ENCODE measurements at places on chromosomes 3 and 15.

DNA sequence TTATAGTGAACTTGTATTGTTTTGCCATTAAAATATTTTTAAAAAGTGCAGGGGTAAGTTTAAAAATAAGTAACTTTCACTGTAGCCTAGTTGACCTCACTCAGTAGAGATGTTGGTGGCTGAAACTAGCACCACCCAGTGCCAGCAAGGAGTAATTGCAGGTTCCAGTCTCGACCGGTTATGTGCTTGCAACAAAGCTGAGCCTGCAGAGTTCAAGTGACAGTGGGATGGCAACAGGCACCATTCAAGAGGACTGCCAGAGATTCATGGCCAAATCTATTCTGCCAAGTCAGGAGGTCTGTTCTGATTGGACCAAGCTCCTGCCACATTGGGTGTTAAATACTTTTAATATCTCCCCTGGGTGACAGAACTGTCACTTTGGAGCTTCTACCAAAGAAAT lies 2.7 kb downstream of the ADAMTS7 start:
- DNase-seq = peak; percentile 27

GRCh38 chr15:41698779-41699178 lies 38.6 kb downstream of the MGA start:
- DNase-seq = peak; percentile 63

GRCh38 chr3:51445544-51446280 lies 54.1 kb downstream of the DCAF1 start:
- no peak for DNase-seq

- peak; percentile 62 for DNase-seq
Measured at GRCh38 chr15:88454867-88455810, 12.0 kb downstream of the MRPL46 start.

GRCh38 chr3:156867174-156867573 lies 41.0 kb downstream of the LEKR1 start:
- DNase-seq = no peak

DNA sequence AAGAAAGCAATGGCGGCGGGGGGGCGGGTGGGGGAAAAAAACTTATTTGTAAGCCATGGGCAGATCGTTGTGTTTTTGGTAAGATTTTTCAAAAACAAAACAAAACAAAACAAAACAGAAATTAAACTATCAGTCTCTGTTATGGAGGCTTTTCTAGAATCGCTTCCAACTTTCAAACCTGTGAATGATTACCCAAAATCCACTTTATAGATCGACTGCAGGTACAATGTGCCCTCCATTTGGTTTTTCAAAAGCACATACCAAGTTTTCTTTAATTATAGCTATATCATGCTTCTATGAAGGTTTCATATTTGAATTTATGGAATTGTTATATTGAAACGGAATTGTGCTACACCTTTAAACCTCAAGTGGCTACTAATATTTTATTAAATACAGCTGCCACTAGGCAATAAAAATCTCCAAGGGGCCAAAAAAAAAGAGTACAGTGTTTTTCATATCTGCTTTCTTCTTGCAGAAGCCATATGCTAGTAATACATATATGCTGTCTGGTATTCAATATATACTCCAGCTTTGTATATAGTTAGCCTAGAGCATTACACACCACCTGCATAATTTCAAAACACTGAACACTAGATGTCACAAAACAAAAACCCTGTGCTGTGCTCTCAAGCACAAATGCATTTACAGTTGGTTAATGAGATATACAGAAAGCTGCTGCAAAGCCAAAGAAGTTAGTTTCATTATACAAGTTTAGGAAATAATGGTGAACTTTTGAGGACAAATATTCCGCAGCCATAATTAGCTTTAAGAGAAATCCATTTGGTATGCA lies 683.8 kb upstream of the NR2F2 start:
- no peak for DNase-seq

GRCh38 chr3:79019137-79019923 lies 748.5 kb downstream of the ROBO1 start:
- DNase-seq = peak; percentile 96

DNA sequence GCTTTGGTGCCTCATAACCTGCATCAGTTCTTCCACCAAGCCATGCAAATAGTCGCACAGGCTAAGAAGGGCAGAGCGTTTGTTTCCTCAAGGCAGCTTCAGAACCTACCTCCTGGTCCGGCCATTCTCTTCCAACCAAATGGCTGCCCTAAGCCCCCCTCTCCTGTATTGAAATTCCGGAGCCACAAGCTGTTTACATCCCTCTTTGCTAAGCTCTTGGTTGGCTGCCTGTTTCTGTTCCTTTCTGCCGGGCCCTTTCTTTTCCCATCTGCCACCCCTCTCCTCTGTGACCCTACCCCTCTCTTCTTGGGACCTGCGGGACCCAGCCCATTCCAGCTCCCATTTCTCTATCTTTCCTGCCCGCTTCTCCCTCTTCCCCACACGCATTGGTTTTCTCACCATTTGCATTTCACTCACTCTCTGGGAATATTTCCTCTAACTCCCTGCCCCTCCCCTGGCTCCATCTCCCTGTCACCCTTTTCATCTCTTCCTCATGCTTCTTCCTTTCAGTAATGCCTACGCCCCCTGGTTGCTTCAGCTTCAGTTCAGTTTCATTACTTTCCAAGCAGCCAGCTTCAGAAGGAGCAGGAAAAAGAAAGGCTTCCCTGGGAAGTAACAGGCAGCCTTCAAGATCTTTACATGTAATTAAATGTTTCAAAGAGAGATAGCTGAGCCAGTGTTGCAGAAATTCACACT lies 113.5 kb downstream of the RAB11A start:
- no peak for DNase-seq

- DNase-seq = no peak
Measured at GRCh38 chr15:39115379-39116057, 465.4 kb upstream of the THBS1 start.

GRCh38 chr3:122826278-122826677 lies 31.4 kb downstream of the SLC49A4 start:
- DNase-seq = no peak

- DNase-seq = no peak
Measured at GRCh38 chr15:32679298-32679690, 37.8 kb downstream of the SCG5 start.

DNA sequence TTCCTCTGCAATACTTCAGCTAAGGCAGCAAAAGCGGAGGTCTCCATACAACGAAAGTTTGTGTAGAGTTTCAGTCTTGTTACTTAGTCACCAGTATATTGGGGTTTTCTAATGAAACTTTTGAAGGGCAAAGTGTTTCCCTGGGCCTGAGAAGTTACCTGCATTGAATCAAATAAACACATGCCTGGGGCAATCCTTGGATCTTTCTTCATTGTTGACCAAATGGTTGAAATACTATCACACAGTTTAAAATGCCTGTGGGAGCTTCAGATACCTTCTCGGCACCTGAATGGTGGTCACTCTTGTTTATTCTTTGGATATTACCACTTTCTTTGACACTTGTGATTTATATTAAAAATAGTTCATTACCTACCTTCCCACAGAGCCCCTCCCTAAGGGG lies 988 bp upstream of the CHSY1 start:
- no peak for DNase-seq

DNA sequence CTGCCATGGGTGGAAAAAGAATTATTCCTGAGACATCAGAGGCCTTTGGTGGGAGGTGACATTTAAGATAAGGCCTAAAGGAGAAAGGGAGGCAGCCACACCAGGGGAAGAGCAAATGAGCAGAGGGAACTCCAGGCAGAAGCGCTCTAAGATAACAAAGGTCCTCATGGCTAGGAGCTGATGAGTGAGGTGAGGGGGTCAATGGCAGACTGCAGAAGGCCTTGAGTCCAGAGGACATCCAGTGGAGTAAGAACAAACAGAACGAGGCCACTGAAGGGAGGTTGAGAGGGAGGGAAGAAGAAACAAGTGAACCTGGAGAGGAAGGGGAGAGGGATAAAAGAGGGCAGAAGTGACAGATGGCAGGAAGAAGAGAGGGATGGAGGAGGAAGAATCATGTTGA lies 97.3 kb downstream of the CTNNB1 start:
- DNase-seq = no peak

- no peak for DNase-seq
Measured at GRCh38 chr3:163058031-163058854, 1561.6 kb downstream of the OTOL1 start.

- DNase-seq = no peak
Measured at GRCh38 chr15:32778391-32779176, 60.8 kb downstream of the GREM1 start.

- DNase-seq = peak; percentile 68
Measured at GRCh38 chr3:52498137-52499054, 3.3 kb downstream of the STAB1 start.

GRCh38 chr15:81480645-81481053 lies 106.6 kb upstream of the TMC3 start:
- DNase-seq = peak; percentile 64
